ENCODE measurements at places on chromosomes 12 and 14. TPM values are rescaled to one million over a fixed set of nuclear protein-coding genes. Genes with fewer than 3 reads are reported as not detected.
A peak's percentile ranks its signal among the peaks of the same experiment; 100 is the strongest.

GRCh38 chr12:129337413-129337812 is 484.1 kb downstream of the GLT1D1 start:
- DNase-seq: no peak

DNA sequence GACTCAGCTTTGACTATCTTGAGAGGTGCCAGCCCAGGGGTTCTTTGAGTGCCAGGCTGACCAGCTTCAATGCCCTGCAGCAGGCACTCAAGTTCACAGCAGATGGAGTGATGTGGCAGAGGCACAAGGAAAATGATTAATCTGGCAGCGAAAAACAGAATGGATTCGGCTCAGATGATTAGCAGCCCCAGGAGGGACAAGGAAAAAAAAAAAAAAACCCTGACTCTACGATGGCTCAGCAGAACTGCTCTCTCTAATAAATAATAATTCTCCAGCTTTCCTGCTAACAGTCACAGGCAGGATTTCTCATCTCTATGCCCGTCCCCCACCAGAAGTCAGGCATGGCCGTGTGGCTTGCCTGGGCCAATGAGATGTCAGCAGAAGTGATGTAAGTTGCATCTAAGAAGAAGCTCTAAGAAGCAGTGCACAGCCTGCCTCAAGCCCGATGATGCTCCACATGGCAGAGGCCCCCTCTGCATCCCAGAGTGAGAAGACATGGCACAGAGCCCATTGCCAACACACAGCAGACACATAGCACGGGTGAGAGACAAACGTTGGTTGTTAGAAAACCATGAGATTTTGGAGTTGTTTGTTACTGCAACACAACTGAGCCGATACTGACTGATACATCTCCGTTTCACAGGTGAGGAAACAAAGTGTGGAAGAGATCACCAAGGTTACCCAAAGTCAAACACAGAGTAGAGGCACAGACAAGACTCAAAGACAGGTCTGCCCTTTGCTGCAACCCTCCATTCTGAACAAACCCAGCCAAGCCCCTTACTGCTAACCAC is 111.0 kb downstream of the SCARB1 start:
- DNase-seq: peak; percentile 95

- DNase-seq: no peak
Observed at GRCh38 chr12:27480016-27480415, 33.5 kb downstream of the SMCO2 start.

DNA sequence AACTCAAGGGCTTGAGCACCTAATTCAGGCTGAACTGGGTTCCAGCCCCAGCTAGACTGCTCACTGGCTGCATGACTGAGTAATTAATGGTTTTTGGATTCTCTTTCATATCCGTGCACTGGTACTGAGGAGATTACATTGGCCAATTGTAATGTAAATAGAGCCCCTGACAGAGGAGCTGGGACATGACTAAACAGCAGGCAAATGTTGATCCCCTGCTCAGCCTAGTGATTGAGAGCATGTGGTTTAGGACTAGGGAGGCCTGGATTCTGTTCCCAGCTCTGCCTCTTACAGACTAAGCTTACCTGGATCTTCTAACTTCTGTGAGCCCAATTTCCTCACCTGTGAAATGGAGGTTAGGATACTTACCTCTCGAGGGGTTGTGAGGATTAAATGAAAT is 204.3 kb downstream of the ESR2 start:
- DNase-seq: peak; percentile 13

DNA sequence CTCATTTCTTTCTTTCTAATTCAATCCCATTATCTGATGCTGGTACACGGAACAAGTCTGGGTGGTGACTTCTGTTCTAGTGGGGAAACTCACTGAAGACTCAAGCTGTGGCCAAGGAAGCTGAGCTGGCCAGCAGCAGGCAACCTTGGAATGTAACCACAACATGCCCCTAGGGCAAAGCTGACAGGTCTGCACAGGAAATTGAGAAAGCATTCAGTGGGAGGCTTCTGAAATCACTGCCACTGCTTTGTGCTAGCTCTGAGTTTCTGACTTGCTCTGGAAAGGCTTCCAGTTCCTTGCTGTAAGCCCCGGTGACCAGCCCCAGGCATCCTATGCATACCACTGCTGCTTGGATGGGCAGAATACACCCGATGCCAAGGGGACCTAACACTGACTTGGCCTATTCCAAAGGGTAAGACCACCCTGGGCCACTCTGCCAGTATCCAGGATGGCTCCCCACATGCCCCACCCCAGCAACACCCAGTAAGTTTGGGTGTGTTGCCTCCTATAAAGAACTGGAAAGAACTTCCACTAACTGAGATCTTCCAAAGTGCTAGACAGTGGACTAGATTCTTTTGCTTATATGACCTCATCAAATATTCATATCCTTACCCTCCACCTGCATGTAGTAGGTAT is 84.5 kb upstream of the CDKN3 start:
- peak; percentile 87 for DNase-seq

DNA sequence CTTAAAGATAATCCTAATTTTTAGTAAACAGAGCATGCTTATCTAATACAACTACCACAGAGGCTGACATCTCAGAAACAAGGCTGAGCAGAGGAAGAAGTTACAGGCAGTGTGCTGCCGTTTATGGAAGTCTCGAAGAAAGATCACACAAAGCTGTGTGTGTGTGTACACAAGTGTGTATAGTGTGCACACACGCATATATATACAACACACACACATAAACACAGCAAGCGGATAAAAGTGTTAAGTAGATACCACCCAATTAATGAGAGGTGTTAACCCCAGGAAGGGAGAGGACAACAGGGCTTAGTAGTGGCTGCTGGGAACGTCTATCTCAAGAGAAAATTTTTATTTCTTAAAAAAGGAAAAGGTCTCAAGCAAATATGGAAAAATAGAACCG is 15.3 kb downstream of the CCDC88C start:
- peak; percentile 60 for DNase-seq

DNA sequence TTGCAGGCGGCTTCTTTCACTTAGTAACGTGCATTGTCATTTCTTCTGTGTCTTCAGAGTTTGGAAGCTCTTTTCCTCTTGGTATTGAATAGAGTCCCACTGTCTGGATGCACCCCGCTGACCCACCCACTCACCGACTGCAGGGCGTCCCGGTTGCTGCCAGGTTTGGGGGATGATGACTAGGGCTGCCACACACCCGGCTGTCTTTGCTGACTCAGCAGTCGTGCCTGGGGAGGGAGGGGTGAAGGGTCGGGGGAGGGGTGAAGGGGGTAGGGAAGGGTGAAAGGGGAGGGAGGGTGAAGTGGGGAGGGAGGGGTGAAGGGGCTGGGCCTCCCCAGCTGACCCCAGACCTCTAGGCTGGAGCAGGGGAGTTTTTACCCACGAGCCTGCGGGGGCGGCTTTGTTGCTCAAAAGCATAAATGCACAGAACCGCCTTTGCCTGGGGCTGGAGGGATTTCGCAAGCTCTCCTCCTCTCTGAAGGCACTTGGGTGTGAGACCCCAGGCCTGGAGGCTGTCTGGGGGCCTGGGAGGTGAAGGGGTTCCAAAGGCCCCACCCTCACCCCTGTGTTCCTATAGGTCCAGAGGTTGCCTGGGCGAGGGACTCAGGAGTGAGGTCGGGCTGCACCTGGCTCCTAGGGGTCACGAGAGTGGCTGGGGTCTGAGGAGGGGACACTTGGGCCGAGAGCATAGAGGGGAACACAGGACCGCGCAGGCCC is 31.3 kb upstream of the ULK1 start:
- peak; percentile 93 for DNase-seq

- peak; percentile 42 for DNase-seq
Observed at GRCh38 chr12:26651566-26652188, 181.3 kb downstream of the ITPR2 start.

DNA sequence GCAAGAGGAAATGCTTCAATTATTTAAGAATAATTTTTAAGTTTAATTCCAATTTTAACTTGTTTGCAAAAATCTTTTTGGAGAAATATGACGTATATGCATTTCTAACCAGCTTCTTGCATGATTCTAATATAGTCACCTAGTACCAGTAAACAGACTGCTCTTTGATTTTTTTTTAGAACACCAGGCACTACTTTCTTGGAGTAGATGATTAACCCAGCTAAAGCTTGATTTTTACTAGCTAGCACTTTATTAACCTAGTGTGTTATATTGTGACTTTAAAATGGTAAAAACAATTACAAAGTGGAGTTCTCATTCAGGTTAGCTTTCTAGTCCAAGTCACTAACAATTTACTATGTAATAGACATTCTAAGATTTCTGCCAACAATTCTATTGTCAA is 32.6 kb upstream of the FGD4 start:
- DNase-seq: no peak

GRCh38 chr14:61438497-61438859 is 117.1 kb downstream of the PRKCH start:
- DNase-seq: no peak

- peak; percentile 75 for DNase-seq
Observed at GRCh38 chr14:59055439-59056045, 132.9 kb upstream of the DAAM1 start.

- no peak for DNase-seq
Observed at GRCh38 chr14:51727526-51727925, 75.8 kb downstream of the FRMD6 start.

- DNase-seq: no peak
Observed at GRCh38 chr12:25388183-25388582, 137.5 kb upstream of the KRAS start.

DNA sequence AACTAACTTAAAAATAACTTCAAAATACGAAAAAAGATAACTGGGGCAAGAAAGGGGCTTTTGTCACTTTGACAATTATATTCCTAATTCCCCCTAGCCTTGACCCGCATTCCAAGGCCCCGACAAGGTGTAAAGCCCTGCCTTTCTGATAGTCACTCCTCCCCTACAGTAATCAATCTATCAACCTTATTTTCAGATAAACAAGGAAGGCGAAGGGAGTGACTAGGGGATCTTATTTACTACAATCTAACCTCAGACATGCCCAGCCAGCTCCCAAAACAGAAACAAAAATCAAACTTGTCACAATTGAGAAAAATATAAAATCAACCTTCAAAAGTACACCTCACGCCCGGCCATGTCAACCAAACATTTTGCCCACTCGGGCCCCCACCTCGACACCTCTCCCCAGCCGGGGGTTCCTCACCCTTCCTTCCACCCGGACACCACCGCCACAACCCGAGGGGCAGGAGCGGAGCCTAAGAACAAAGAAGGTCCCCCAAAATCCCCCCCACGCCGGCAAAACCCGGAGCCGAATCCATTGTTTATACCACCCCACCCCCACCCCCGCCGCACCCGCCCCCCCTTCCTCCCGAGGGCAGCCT is 562 bp downstream of the ZFYVE1 start:
- DNase-seq: no peak

DNA sequence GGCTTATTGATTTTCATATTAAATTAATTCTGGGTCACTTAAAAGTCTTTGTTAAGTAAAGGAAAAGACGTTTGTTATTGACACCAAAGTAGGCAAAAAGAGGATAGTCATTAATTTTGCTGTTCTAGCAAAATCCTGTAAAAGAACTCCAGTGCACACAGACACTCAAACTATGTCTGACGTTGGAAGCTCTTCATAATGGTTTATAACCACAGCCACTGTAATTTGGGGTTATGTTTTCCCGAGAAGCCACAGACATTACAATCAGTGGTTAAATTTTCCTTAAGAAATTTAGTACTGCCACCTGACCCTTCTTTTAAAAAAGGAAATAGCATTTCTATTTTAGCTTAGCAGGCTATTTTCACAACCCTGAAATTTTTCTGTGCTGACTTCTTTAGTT is 267.5 kb downstream of the CCDC91 start:
- no peak for DNase-seq

GRCh38 chr14:35430459-35431199 is 26.1 kb upstream of the NFKBIA start:
- DNase-seq: no peak

- DNase-seq: no peak
Observed at GRCh38 chr14:61505815-61506809, 184.7 kb downstream of the PRKCH start.

DNA sequence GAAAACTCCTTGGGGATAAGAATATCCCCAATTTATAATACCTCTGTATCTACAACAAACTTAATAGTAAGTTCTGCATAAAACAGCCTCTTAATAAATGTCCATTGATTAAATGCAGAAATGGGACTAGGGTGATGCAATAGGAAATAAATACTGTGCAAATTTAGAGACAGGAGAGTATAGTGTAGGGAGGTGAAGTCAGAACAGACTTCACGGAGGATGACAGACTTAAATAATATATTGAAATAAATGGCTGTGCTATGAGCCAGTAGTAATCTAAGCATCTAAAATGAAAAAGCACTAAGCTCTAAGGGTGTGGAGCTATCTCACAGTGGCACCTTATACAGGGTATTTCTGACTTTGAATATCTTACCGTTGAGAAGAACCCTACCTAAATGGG is 265.3 kb downstream of the GRIN2B start:
- DNase-seq: no peak

DNA sequence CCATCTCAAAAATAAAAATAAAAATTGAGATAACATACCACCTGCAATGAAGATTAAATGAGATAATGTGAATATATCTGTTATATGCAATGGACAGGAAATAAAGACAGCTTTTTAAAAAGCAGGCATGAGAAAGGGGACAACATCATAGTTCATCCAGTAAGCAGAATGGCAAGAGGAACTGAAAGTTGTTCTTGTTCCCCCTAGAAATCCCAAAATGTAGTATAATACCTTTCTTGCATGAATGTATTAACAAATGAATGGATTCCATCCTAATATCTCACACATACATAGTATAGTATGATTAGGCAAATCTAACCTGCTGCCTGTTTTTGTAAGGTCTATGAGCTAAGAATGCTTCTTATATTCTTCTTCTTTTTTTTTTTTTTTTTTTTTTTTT is 31.4 kb downstream of the FGD6 start:
- no peak for DNase-seq

GRCh38 chr12:66735275-66735674 is 56.4 kb upstream of the GRIP1 start:
- peak; percentile 29 for DNase-seq

DNA sequence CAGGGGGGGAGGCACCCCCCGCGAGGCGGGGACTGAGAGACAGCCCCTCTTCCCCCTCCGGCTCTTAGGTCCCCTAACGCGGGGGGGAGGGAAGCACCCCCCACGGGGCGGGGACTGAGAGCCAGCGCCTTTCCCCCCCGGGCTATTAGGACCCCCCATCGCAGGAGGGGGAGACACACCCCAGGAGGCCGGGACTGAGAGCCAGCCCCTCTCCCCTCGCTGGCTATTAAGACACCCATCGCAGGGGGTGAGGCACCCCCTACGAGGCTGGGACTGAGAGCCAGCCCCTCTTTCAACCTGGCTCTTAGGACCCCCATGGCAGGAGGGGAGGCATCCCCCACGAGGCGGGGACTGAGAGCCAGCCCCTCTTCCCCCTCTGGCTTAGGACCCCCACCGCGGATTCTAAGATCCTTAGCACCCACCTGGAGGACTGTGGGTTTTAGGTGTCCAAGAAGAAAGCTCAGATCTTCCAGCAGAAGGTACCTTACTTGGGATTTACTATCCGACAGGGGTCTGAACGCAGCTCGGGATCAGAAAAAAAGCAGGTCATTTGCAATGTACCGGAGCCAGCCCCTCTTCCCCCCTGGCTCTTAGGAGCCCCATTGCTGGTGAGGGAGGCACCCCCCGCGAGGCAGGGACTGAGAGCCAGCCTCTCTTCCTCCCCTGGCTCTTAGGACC is 197.8 kb upstream of the PZP start:
- DNase-seq: no peak

GRCh38 chr12:105713606-105714305 is 383.3 kb downstream of the C12orf75 start:
- peak; percentile 34 for DNase-seq

PTGER2 gene
- total RNA-seq: 3.3 TPM

ACVRL1 gene
- 11.5 TPM for total RNA-seq

ERP27 gene
- total RNA-seq: not detected

SMCO2 gene
- total RNA-seq: 0.88 TPM

KCNA5 gene
- total RNA-seq: not detected

DPPA3 gene
- not detected for total RNA-seq

IAPP gene
- total RNA-seq: not detected

XRCC3 gene
- total RNA-seq: 4.3 TPM

HOXC12 gene
- under 0.01 TPM for total RNA-seq

CCDC88C gene
- total RNA-seq: 0.36 TPM

Measured in osteoblast (primary cell).